Stimulated activated CD4-positive, alpha-beta T cell treated with anti-CD3 and anti-CD28 coated beads, Interleukin-1b, Interleukin-23, amount 100 ng/mL, for 1 hour (primary cell): ENCODE measurements at places on chromosomes 5 and 9.

DNA sequence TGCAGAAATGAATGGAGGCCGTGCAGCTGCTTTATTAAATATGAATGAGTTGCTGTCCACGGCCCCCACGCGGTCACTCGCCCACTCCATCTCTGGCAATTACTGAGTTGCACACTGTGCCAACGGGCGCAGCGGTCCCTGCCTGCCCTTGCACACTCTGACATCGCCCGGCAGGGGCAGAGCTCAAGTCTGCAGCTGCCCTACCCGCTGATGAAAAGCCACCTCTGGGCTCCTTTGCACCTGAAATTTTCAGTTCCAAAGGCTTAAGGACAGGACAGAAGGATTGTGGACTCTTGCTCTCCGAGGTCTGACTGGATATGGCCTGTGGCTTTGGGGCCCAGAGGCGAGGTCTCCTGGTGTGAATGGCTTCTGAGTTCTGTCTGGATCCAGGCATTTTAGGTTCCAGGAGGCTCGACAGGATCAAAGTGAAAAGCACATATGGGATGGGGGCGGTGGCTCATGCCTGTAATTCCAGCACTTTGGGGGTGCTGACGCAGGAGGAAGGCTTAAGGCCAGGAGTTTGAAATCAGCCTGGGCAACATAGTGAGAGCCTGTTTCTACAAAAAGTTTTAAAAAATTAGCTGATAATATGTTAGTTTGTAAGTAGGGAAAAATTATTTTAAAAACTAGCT, 201.8 kb downstream of the PAX5 start:
- no peak for DNase-seq

- DNase-seq = no peak
Observed at GRCh38 chr5:100890461-100891008, 12.5 kb downstream of the ST8SIA4 start.

DNA sequence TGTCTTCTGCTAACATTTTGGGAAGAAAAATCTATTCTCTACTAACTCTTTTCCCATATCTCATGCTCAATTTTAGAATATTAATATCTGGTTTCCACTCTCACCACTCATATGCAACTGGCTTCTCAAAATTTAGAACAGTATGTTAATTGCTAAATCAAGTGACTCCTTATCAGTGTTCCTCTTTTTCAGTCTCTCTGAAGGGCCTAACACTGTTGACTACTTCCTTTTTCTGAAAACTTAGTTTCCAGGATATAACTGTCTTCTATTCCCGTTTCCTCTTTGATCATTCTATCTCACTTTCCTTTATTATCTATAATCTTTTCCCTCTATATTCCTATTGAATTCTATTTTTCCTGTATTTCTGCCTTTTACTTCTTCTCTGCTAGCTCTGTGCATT, 1717.2 kb upstream of the C9orf72 start:
- DNase-seq = no peak

DNA sequence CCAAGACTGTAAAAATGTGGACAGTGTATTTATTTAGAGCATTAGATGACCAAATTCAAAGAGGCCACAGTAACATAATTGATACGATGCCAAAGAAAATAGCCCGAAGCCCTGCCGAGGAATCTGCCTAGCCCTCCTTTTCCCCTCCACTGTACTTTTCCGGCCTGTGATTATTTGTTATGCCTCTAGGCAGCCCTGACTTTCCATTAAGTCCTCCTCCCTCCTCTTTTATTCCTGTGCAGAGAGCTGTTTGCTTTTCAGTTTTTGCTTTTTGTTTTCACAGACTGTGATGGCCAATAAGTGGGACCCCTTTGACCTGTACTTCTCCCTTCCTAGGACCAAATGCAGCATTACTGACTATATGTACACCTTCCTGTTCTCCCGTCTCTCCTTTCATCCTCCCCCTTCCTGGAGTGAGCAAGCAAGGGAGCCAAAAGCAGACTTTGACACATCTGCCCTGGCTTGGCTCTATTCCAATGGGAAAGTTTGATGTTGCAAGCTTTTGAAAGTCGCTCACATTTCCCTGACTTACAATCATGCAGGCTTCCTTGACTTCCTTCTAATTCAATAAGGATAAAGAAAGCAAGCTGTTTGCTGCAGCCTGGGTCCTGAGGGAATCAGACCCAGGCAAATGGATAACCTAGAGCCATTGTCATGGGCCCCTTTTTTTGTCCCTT, 76.1 kb downstream of the NREP start:
- no peak for DNase-seq

DNA sequence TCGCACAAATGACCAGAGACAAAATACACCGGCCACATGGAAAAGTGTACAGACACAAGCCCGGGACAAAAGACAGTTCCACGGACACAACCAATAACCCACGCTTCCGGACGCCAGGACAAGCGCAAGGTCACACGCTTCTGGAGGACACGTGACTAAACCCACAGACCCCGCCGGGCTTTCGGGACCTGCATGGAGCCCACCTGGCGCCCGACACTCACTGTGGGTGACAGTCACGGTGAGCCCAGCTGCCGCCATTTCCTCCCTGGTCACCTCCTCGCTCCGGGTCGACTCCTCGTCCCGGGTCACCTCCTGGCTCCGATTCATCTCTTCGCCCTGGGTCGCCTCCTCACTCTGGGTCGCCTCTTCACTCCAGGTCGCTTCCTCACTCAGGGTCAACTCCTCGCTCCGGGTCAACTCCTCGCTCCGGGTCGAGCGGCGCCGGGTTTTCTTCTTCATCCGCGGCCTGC, 470 bp downstream of the BAG1 start:
- no peak for DNase-seq

DNA sequence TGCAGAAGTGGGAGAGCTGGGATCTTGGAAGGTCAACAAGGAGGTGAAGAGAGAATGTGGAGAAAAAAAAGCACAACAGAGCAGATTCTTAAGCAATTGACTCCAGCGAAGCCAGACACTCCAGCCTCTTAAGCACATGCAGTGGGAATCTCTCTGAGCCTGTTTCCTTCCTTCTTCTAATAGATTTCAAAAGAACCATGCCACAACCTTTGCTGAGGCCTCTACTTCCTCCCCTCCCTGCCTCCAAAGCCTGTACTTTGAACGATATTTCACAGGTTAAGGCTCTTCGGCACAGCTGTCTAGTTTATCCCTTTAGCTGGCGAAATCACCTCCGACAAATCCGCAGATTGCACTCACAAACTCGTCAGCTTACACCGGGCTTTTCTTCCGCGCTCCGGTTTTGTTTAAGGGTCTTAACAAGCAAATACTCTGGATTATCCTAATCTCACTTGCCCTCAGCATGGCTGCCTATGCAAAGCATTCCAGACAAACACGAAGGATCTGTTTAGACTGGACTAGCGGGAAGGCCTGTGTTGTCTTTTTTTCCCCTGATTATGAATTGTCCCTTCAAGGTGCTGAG, 211.6 kb upstream of the PANK3 start:
- DNase-seq = no peak

DNA sequence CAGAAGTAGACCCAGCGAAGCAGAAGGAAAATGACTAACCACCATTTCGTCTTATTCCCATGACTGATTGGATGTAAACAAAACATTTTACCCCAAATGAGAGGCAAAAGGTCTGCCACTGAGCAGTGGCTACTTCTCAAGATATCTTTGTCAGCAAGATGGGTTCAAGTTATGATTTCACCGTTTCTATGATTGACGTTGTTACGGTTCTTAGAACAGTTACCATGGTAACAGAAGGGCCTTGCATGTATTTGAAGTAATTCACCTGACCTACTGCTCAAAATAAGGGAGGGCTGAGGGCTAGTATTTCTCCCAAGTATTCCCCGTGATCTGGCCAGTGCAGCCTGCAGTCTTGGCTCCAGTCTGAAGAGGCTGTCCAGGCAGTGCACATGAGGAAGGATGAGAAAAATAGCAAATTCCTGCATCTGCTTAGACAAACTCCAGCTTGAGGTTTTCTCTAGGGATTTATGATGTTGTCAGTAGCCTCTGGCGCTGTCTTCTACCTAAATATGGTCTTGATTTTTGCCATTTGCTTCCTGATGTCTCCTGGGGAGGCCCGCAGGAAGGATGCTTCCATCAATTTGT, 372.7 kb downstream of the TMEM38B start:
- DNase-seq = no peak

DNA sequence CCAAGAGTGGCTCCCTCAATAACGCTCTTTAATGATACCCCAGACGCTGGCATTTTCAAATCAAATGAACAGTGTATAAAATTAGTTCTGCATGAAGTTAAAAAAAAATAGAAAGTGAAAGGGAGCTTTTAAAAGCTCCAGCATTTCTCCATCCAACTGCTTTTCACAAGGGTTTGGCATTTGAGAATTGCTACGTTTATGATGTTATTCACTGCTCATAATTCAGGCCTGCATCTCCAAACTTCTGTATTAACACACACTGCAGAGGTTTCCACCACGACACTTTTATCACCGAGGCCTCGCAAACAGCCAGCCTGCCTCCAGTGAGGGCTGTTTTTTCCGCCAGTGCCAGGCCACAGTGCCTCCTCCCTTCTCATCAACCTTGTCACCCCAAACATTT, 205.5 kb upstream of the EFNA5 start:
- no peak for DNase-seq

DNA sequence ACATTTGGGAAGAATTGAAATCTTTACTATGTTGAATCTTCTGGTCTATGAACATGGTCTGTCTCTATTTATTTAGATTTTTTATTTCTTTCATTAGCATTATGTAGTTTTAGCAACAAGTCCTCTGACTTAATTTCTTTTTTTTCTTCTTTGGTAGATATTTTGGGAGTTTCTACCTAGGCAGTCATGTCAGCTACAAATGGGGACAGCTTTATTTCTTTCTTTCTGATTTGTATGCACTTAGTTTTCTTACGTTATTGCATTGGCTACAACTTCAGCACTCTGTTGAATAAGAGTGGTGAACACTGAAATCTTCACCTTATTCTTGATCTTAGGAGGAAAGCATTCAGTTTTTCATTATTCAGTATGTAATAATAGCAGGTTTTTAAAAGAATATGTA, 33.5 kb downstream of the SMC5 start:
- DNase-seq = no peak

DNA sequence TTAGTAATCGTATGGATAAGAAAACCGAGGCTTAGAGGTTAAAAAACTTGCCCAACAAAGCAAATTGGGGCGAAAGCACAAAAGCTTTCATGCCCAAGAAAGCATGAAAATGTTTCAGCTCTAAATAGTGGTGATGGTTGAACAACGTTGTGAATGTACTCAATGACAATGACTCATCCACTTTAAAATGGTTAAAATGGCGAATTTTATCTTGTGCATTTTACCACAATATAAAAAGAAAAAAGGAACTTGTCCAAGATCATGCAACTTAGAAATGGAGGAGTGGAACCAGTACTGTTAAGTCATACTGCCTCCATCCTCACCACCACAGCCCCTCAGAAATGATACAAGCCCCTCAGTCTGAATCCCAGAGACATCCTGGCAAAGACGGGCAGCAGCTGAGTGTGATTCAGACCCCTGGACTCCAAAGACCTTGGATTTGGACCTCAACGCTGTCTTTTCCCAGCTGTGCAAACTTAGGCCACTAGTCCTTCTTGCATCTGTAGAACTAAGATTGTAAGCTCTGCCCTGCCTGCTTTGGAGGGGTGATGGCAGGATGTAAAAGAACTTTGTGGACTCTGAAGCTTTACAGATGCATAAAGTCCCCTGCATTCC, 158.4 kb downstream of the GABBR2 start:
- DNase-seq = no peak

- no peak for DNase-seq
Observed at GRCh38 chr5:143833177-143833576, 21.2 kb downstream of the HMHB1 start.

DNA sequence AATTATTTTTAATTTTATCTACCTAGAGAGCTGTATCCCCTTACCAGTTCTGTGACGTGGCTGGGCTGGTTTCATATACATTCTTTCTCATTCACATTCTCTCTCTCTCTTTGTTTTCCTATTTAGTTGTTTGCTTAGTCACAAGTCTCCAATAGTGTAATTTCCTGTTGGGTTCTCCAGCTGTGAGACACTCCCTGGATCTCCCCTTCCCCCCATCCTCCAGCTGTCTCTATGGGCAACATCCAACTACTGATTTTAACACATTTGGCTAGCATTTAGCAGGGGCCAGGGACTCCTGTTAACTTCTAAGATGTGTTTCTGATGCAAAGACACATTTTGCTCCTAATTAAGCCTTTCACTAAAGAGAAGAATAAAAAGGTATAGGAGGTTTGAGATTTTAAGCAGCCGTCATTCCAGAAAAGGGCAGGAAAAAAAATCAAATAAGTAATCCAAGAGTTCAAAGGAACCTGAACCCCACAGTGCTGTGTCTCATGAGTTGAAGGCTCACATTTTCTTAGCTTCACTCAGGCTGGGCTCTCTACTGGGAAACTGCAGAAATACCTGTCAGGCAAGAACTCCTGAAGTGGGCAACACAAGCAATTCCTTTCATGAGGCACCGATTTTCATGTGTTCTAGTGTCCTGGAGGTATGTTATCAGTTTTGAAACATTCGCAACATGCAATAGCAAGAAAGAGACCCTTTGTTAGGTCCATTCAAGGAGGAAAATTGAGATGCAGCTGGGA, 198.7 kb upstream of the C9orf72 start:
- no peak for DNase-seq
